SK-MEL-5 (cell line): ENCODE measurements at places on chromosomes 3 and 15. TPM values are rescaled to one million over a fixed set of nuclear protein-coding genes. Genes with fewer than 3 reads are reported as not detected.

APOD gene
- total RNA-seq, result 90.8 and 104 TPM in 2 replicates

UCN2 gene
- total RNA-seq, result 14.9 and 18.8 TPM in 2 replicates

ATP13A4 gene
- not detected in 2 replicates for total RNA-seq

GRCh38 chr3:182979103-182979673, 1.1 kb downstream of the DCUN1D1 start:
- peak; percentile 53 for DNase-seq

DNA sequence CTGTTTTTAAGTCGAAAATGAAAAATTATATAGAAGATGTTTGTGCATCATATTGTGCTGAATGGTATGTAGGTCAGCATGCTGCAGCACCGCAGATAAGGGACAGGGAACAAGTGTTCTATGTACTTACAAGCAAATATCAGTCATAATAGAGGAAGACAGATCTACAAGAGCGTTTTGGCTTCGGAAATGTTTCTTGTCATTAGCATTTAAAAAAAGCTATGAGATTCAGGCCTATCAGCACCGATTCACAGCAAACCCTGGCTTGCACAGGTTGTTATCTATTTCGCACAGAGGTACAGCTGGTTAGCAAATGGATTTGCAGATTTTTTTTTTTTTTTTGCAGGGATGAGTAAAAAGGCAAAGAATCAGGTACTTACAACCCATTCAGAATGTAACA, 204.2 kb upstream of the TBC1D5 start:
- DNase-seq, result no peak

DNA sequence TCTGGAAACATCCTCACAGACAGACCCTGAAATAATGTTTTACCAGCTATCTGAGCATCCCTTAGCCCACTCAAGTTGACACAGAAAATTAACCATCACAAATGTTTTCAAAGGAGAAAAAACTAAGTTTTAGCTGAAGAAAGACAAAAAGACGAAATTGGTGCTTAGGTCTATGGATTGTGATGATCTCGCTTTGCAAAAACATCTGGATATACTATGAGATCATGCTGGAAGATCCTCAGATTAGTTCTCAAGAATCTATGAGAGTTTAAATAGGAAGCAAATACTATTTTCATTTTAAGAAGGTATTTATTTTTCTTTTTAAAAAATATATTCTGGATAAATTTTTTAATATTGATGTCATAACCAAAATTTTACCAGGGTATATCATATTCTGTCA, 42.6 kb upstream of the MBNL1 start:
- DNase-seq, result no peak
